Stimulated activated CD8-positive, alpha-beta memory T cell treated with anti-CD3 and anti-CD28 coated beads, Interleukin-12 subunit alpha, Interleukin-12 subunit beta, amount 100 ng/mL, for 4 hours (primary cell): ENCODE measurements at places on chromosomes 1 and 21.

DNA sequence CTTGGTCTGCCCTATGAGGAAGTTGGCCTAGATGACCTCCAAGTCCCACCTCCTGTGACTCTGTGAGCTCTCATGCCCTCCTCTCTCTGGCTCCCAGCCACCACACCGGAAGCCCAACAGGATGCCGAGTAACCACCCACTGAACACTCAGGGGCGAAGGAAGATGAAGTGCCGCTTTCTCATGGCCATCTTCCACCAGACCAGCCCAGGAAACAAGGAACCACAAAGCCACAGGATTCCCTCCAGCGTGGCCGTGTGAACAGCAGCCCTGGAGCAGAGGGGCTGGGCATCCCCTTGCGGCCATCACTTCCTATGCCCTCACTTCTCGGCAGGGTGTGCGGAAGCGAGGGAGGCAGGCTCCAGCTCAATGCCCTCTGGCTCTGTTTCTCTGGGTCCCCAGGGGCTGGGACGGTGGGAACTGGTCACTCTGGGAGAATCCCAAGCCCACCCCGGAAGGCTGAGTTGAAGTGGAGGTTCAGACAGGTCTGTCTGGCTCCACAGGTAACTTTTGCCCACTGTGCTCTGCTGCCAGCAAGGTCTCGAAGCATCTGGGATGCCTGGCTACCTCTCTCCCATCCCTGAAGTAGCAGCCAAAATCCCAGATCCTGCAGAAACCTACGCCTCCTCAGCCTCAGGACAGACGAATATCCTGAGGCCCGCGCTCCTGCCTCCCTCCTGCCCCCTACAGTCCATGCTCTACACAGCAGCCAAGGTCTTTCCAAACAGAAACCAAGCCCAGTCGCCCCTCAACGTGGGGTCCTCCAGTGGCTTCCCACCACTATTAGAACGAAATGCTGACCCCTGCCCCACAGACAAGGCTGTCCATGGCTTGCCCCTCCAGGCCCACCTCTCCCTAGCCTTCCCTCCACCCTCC lies 44.2 kb upstream of the ECE1 start:
- peak; percentile 64 for DNase-seq

GRCh38 chr1:17351598-17352324 lies 20.2 kb upstream of the PADI6 start:
- DNase-seq = no peak

DNA sequence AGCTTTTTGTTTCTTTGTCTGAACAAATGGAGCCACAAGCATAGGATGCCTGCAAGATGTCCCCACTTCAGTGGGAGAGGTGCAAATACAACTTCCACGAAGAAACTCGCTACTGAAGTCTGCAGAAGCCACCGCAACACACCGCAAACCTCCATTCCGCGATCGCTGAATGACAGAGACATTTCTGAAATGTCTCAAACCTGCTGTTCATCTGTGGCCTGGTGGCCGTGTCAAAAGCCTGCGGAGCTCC lies 1.0 kb downstream of the TP53BP2 start:
- no peak for DNase-seq

GRCh38 chr1:162676750-162677149 lies 44.5 kb downstream of the DDR2 start:
- no peak for DNase-seq

- no peak for DNase-seq
Observed at GRCh38 chr1:10143961-10144485, 66.3 kb upstream of the KIF1B start.

GRCh38 chr1:110385369-110385768 lies 5.5 kb downstream of the SLC16A4 start:
- DNase-seq = no peak

DNA sequence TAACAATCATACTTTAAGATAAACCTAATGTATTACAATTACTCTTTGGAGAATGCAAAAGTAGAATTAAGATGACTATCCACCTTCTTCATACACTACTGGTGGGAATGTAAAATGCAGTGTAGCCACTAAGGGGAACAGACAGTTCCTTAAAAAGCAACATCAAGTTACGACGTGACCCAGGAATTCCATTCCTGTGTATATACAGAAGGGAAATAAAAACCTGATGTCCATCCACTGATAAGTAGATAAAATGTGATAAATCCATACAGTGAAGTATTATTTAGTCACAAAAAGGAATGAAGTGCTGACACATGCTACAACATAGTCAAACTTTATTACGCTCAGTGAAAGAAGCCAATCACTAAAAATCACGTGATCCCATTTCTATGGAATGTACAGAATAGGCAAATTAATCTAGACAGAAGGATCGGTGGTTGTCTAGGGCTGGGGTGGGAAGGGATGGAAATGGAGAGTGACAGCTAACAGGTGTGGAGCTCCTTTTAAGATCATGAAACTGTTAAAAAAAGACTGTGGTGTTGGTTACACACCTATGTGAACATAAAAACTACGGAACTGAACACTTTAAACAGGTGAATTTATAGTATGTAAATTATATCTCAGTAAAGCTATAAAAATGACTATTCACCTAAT lies 42.1 kb downstream of the NRIP1 start:
- DNase-seq = no peak

GRCh38 chr1:208211921-208212843 lies 32.0 kb downstream of the PLXNA2 start:
- DNase-seq = no peak

GRCh38 chr21:14677639-14678179 lies 131.6 kb upstream of the SAMSN1 start:
- DNase-seq = no peak

DNA sequence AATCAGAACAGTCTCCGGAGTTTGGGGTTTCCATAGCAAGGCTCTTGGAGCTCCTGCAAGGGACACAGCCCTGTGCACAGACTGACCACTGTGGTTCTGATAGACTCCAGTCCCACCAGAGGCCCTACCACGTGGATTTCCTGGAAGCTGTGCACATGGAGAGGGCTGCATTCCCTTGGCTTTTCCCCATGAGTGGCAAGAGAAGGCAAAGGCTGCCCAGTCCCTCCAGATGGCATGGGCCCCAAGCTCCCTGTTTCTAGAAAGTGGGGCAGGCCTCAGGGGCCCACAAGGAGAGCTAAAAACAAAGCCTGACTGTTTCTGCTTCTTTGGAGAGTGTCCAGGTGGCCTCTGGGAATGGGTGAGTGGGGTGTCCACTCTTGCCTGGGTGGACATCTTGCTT lies 87.5 kb downstream of the DDX20 start:
- no peak for DNase-seq

DNA sequence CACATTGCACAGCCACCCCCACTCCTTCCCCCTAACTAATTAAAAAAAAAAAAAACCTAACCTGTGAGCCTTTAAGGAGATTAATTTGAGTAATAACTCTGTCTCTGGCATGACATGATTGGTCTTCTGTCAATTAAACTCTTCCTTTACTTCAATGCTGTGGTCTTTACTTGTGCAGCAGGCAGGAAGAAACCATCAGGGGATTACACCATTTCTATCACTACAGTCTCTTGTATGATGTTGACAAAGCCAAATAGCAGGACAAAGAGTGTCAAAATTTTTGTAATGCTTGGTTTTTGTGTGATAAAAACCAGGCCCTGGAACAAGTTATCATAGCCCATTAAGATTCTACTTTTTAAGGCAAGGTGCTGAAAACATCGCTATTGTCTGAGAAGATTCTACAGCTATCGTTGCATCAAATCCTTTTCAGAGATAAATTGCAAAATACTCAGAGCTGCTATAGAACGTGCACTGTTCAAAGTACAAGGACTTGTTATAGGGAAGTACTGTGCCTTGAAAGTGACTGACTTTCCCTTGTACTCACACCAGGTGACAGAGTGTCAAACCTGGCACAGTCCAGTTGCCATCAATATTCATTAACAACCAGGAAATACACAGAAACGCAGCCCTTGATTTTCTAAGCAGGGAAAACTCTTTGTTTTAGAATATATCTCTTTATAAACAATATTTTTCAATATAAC lies 37.7 kb downstream of the LHX9 start:
- no peak for DNase-seq

DNA sequence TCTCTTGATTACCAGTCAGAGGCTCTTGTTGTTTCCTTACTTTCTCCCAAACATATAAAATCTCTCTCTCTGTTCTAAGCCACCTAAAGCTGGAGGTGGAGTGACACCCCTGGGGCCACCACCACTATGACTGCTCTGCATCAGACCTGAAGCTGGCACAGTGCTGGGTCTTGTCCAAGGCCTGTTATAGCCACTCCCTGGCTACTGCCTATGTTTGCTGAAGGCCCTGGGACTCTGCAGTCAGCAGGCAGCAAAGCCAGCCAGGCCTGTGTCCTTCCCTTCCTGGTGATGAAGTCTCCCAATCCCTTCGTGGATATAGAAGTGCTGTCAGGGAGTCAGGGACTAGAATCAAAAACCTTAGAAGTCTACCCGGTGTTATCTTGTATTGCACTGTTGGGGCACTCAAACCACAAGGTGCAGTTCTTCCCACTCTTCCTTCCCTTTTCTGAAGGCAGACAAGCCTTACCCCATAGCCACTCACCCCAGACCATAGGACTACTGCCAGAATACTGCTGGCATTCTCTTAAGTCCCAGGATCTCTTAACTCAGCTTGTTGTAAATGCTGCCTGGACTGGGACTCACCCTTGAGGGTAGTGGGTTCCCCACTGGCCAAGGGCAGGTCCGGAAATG lies 103.1 kb downstream of the RPS6KC1 start:
- no peak for DNase-seq

DNA sequence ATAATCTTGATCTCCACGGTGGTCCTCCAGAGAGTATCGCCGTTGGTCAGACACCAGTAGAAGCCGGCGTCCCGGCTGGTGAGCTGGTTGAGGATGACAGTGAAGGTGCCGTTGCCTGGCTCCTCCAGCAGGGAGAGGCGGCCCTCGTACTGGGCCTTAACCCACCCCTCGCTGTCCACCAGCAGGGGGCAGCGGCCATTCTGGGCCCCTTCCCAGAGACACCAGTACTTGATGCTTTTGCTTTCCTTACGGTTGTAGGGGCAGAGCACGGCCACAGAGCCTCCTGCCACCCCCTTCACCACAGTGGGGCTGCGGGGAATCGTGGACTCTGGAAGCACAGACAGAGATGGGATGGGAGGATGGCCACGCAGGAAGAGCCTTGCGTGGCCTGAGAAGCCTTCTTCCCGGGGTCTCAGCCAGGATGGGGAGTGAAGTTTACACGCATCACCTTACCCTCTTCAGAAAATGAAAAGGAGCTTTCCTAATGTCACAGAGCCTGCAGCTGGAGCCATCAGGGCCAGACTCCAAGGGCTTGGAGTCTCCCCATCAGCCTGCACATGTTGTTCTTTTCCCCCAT lies 10.7 kb downstream of the PIGR start:
- no peak for DNase-seq

- DNase-seq = no peak
Observed at GRCh38 chr21:31892686-31893085, 19.9 kb downstream of the HUNK start.
